ENCODE measurements at places on chromosomes 2 and 18. TPM values are rescaled to one million over a fixed set of nuclear protein-coding genes. Genes with fewer than 3 reads are reported as not detected.

Gene ARHGAP28
- total RNA-seq: 0.83 TPM

Gene CNDP1
- total RNA-seq: not detected

Gene PPP4R3B
- 96.8 TPM for total RNA-seq

DNA sequence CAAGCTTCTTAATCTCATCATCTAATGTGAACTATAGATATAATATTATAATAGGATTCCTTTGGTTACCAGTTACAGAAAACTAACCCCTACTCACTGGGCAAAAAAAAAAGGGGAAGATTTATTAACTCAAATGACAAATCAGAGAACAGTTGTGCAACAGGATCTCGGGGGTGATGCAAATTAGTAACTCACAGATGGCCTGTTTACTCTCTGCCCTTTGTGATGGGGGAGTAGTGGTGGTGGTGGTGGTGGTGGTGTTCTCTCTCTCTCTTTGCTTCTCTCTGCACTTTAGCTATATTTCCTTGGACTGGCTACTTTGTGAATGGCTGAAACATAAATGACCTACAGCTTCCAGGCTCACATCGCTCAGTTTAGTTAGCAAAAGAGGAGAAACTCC, 59.0 kb downstream of the TMEM247 start:
- no peaks in the 10 kb centered on the region for H3K36me3 ChIP-seq
- no peak overlapping the region for H3K27ac ChIP-seq
- H3K4me1 ChIP-seq: peaks cover 21% of the 10 kb centered on the region
- no peaks in the 10 kb centered on the region for H3K27me3 ChIP-seq

GRCh38 chr2:143692162-143692561, 562.9 kb downstream of the ARHGAP15 start:
- H3K36me3 ChIP-seq: no peaks in the 10 kb centered on the region
- no peak overlapping the region for H3K27ac ChIP-seq
- no peak overlapping the region for H3K4me3 ChIP-seq
- H3K4me1 ChIP-seq: no peaks in the 10 kb centered on the region
- no peak for DNase-seq

DNA sequence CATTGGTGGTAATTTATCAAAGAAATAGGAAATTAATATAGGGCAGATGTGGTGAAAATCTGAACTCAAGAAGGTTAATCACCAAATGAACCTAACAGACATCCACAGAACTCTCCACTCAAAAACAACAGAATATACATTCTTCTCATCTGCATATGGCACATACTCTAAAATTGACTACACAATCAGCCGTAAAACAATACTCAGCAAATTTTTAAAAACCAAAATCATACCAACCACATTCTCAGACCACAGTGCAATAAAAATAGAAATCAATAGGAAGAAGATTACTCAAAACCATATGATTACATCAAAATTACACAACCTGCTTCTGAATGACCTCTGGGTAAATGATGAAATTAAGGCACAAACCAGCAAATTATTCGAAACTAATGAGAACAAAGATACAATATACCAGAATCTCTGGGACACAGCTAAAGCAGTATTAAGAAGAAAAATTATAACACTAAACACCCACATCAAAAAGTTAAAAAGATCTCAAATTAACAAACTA, 31.0 kb downstream of the RBM43 start:
- no peaks in the 10 kb centered on the region for H3K36me3 ChIP-seq
- H3K27me3 ChIP-seq: no peaks in the 10 kb centered on the region
- no peak overlapping the region for H3K27ac ChIP-seq
- DNase-seq: no peak

DNA sequence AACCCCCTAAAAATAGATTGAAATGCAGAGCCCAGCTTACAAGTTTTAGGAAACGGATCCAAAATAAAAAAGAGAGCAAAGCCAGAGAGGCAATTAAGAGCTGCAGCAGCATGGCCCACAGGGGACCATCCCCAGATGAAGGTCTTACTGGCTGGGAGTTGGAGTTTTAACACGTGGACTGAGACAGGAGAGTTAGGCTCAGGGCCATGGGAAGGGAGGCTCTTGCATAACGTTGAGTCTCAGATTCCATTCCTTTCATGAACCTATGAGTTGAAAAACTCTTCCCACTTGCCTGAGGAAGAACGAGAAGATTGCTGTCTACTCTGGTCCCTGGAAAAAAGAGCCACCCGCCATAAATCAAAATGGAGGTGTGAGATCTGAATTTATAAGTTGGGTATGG, 101.8 kb upstream of the NDUFV2 start:
- no peak for DNase-seq
- no peaks in the 10 kb centered on the region for H3K27me3 ChIP-seq
- no peaks in the 10 kb centered on the region for H3K36me3 ChIP-seq
- no peak overlapping the region for H3K4me3 ChIP-seq

- no peak overlapping the region for H3K4me3 ChIP-seq
- no peaks in the 10 kb centered on the region for H3K4me1 ChIP-seq
- DNase-seq: no peak
- no peaks in the 10 kb centered on the region for H3K36me3 ChIP-seq
- H3K27me3 ChIP-seq: no peaks in the 10 kb centered on the region
Observed at GRCh38 chr2:215815960-215816359, 197.4 kb downstream of the MREG start.

DNA sequence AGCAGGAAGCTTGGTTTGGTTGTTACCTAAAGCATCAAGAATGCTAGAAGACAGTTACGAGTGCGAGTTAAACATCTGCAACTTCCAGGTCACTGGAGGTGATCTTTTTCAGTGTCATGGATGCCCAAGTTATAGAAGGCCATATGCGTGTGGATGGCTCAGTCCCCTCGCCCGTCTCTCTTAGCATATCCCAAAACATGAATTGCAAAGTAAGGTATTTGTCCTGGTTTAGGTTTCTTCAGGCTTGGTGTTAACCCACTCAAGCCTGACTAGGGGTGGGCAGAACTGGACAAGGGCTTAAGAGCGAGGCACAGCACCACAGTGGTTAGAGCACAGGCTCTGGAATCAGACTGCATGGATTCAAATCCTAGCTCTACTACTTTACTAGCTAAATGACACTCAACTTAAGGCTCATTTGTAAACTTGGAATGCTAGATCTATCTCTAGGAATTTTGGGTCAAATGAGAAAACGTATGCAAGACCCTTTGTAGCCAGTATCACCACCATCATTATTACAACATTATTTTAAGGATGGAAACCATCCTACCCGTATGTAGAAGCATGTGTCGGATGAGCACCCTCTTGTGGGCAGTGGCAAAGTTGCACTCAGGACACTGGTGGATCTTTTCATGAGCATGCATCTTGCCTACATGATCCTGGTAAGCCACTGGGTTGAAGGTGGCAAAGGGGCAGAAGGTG, 11.2 kb downstream of the ZNF142 start:
- H3K4me1 ChIP-seq: no peaks in the 10 kb centered on the region
- peaks cover 80% of the 10 kb centered on the region for H3K36me3 ChIP-seq
- DNase-seq: no peak
- no peak overlapping the region for H3K4me3 ChIP-seq

- no peaks in the 10 kb centered on the region for H3K36me3 ChIP-seq
- H3K4me1 ChIP-seq: no peaks in the 10 kb centered on the region
- no peak for DNase-seq
- H3K27me3 ChIP-seq: no peaks in the 10 kb centered on the region
- H3K4me3 ChIP-seq: no peak overlapping the region
Observed at GRCh38 chr2:207778298-207778882, 8.7 kb upstream of the FZD5 start.

GRCh38 chr2:30747206-30747605, 60.0 kb downstream of the CAPN13 start:
- no peak overlapping the region for H3K27ac ChIP-seq
- no peaks in the 10 kb centered on the region for H3K27me3 ChIP-seq
- H3K4me1 ChIP-seq: no peaks in the 10 kb centered on the region
- no peak overlapping the region for H3K4me3 ChIP-seq

DNA sequence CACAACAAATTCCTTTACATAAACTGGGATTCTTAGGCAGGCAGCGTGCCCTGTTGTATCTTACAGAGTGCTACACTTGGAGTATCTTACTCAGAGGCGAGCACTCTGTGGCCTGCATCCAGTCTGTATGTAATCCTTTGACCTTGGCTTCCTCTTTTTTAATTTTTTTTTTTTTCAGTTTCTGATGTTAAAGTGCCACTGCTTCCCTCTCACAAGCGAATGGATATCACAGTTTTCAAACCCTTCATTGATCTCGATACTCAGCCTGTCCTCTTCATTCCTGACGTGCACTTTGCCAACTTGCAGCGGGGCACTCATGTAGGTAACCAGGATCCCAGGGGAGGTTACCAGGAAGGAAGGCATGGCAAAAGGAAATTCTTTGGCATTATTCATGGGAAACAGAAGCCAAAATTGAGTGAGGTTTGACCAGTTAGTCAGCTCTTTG, 40.4 kb downstream of the GRHL1 start:
- H3K4me1 ChIP-seq: peaks cover 16% of the 10 kb centered on the region
- no peak overlapping the region for H3K27ac ChIP-seq
- no peaks in the 10 kb centered on the region for H3K36me3 ChIP-seq
- H3K4me3 ChIP-seq: no peak overlapping the region
- H3K27me3 ChIP-seq: no peaks in the 10 kb centered on the region
- DNase-seq: no peak

DNA sequence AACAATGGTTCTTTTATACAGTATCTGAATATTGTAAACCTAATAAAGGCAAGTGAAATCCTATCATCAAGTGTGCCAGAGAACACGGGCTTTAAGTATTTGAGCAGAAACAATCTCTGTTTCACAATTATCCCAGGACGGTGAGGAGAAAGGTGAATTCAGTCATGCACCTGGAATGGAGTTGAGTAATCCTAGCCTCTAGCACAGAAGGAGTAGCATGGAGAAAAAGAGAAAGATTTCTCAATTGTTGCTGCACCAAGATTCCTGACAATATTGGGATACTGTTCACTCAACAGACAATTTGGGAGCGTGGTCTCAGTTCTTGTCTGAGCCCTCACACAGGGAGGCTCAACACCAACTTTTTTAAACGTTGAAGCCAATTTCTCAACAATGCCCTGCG, 510.6 kb downstream of the SOX11 start:
- no peaks in the 10 kb centered on the region for H3K4me1 ChIP-seq
- no peaks in the 10 kb centered on the region for H3K36me3 ChIP-seq
- H3K27ac ChIP-seq: no peak overlapping the region
- DNase-seq: no peak

GRCh38 chr2:112032224-112032586, 22.9 kb upstream of the TMEM87B start:
- DNase-seq: peak; percentile 86
- no peaks in the 10 kb centered on the region for H3K4me1 ChIP-seq
- H3K27ac ChIP-seq: peak overlapping the region; percentile 32
- H3K4me3 ChIP-seq: no peak overlapping the region

GRCh38 chr2:200422532-200423261, 87.2 kb downstream of the KCTD18 start:
- H3K4me1 ChIP-seq: no peaks in the 10 kb centered on the region
- no peak for DNase-seq
- no peak overlapping the region for H3K27ac ChIP-seq
- H3K4me3 ChIP-seq: no peak overlapping the region
- peaks cover 22% of the 10 kb centered on the region for H3K36me3 ChIP-seq

DNA sequence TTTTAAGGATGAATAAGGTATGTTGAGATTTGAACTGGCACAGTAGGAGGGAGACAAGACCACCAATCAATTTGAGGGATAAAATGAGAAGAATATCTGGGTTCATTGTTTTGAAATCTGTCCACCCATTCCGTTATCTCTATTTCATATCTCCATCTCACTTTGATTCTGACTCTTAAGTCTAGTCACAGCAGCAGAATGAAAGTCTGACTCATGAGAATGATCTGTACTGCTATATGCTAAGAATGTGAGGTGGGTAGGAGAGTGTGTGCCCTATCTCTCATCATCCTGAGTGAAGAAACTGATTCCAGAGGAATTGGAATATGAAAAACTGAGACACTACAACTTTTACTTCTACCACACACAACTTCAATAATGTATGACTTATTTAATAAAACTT, 1994.5 kb upstream of the PIK3C3 start:
- no peak overlapping the region for H3K27ac ChIP-seq
- no peak overlapping the region for H3K4me3 ChIP-seq
- DNase-seq: no peak
- no peaks in the 10 kb centered on the region for H3K4me1 ChIP-seq
- no peaks in the 10 kb centered on the region for H3K36me3 ChIP-seq

DNA sequence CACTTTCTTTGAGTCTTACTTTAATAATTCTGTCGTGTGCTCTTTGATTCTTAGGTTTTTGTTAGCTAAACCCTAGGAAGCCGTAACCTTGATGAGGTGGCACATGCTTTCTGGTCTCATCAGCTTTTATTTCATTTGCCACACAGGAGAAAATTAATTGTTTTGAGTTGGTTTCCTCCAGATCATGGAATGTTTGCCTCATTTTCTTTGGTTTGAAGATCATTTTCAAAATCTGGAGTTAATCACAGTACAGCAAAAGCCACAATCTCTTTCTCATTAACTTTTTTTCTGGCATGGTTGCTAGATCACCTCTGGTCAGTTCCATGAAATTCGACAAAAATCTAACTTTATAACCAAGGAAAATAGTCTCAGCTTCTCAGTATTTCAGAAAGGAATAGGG, 182.9 kb downstream of the MYO1B start:
- no peaks in the 10 kb centered on the region for H3K4me1 ChIP-seq
- H3K27ac ChIP-seq: no peak overlapping the region
- DNase-seq: no peak
- no peaks in the 10 kb centered on the region for H3K27me3 ChIP-seq
- no peaks in the 10 kb centered on the region for H3K36me3 ChIP-seq

DNA sequence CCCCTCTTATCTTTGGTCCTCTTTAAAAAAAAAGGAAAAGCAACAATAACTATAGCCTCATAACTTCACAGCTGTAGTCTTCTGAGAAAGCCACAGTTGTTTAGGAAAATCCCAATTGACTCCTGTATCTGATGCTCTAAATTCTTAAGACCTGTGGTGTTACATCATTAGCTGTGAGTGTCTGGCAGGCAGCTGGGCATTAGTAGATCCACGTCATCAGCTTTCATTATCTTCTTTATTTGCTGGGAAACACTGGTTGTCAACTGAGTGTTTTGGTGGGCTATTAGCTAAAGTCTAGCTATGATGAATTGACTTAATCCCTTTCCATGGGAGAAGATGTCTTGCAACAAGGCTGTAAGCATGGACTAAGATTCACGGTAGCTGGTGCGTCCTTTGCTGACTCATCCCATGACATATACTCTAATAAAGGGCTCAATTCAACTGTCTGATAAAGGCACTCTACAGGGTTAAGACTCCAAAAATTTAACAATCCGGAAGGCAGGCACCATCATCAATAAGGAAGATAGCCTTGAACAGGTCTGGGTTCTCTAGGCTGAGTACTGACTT, 517.2 kb downstream of the PLCL1 start:
- no peaks in the 10 kb centered on the region for H3K4me1 ChIP-seq
- H3K36me3 ChIP-seq: no peaks in the 10 kb centered on the region
- no peaks in the 10 kb centered on the region for H3K27me3 ChIP-seq
- DNase-seq: no peak
